ENCODE measurements at places on chromosomes 6 and 20. TPM values are rescaled to one million over a fixed set of nuclear protein-coding genes. Genes with fewer than 3 reads are reported as not detected.

Gene ISM1
- 1.1 TPM for polyA plus RNA-seq

Gene THBS2
- polyA plus RNA-seq = 31.9 TPM

Gene ZNF831
- 0.31 TPM for polyA plus RNA-seq

Gene ADGRF5
- 28.9 TPM for polyA plus RNA-seq

Gene OR2H2
- not detected for polyA plus RNA-seq

Gene HTR1E
- not detected for polyA plus RNA-seq

Gene ATP9A
- 80.0 TPM for polyA plus RNA-seq

Gene SPTLC3
- 1.5 TPM for polyA plus RNA-seq

Gene ERMARD
- polyA plus RNA-seq = 23.7 TPM

Gene REM1
- polyA plus RNA-seq = 6.6 TPM

Gene MEI4
- not detected for polyA plus RNA-seq

Gene SSTR4
- not detected for polyA plus RNA-seq

Gene GLP1R
- polyA plus RNA-seq = not detected

Gene RPL10A
- polyA plus RNA-seq = 2,463 TPM

Gene USP49
- 6.9 TPM for polyA plus RNA-seq

Gene ULBP2
- not detected for polyA plus RNA-seq

Gene LPIN3
- 4.7 TPM for polyA plus RNA-seq

Gene SLCO4A1
- 0.26 TPM for polyA plus RNA-seq

All from hindlimb muscle (tissue), 1 donor.